ENCODE measurements at places on chromosomes 6 and 20.

- DNase-seq, result no peak
Measured at GRCh38 chr6:156013155-156013554, 557.5 kb upstream of the NOX3 start.

DNA sequence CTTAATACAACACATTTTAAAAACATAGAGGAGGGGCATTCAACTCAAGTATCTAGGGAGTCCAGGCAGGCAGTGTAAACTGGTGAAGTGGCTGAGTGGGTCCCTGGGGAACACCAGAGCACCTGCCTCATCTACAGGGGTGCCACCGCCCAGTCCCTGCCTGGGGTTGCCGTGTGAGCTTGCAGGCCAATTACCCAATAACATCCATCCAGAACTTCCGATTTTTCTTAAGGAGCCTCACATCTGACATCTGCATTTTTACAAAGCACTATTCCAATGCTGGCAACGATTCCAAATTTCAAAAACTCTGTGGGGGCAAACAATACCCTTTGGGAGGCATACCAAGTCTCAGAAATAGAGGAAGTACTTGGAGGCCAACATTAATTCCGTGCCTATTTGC, 288.4 kb upstream of the TSHZ2 start:
- no peak for DNase-seq

DNA sequence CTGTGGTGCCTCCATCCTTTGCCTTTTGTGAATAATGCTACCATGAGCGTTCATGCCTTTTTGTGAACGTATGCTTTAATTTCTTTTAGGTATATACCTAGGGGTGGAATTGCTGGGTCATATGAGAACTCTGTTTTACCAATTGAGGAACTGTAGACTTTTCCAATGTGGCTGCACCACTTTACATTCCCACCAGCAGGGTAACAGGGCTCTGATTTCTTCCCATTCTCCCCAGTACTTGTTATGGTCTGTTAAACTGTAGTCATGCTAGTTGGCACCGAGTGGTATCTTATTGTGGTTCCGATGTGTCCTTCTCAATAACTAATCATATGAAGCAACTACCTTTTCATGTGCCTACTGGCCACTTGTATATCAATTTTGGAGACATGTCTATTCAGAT, 312.1 kb downstream of the GMDS start:
- DNase-seq, result no peak

GRCh38 chr6:35011096-35012041, 122.3 kb downstream of the ANKS1A start:
- DNase-seq, result no peak

GRCh38 chr6:56593801-56594318, 48.8 kb downstream of the DST start:
- DNase-seq, result peak; percentile 7

Data from CD4-positive, alpha-beta T cell treated with Interleukin-12 subunit alpha and Interleukin-12 subunit beta, for 1 hour (primary cell).